ENCODE measurements at places on chromosomes 11 and 22.

GRCh38 chr11:12813371-12814225 lies 139.4 kb downstream of the TEAD1 start:
- peak; percentile 61 for DNase-seq

DNA sequence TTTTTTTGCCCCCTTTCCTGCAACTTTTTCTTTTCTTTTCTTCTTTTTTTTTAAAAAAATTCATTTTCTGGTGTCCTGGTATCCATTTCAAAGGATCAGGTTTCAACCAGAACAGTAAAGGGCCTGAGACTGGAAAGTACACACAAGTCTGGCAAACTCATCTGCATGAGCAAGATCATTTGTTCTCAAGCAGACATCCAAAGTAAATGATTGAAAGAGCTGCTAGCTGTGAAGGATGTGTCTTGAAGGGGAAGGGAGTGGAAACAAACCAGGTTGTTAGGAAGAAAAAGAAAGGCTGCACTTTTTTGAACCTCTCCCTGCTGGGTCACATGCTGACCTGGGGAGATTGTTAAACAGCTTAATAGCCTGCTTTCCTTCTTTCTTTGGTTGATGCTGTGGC lies 5.3 kb downstream of the YAP1 start:
- peak; percentile 94 for DNase-seq

GRCh38 chr11:86141727-86142126 lies 72.8 kb upstream of the PICALM start:
- no peak for DNase-seq

DNA sequence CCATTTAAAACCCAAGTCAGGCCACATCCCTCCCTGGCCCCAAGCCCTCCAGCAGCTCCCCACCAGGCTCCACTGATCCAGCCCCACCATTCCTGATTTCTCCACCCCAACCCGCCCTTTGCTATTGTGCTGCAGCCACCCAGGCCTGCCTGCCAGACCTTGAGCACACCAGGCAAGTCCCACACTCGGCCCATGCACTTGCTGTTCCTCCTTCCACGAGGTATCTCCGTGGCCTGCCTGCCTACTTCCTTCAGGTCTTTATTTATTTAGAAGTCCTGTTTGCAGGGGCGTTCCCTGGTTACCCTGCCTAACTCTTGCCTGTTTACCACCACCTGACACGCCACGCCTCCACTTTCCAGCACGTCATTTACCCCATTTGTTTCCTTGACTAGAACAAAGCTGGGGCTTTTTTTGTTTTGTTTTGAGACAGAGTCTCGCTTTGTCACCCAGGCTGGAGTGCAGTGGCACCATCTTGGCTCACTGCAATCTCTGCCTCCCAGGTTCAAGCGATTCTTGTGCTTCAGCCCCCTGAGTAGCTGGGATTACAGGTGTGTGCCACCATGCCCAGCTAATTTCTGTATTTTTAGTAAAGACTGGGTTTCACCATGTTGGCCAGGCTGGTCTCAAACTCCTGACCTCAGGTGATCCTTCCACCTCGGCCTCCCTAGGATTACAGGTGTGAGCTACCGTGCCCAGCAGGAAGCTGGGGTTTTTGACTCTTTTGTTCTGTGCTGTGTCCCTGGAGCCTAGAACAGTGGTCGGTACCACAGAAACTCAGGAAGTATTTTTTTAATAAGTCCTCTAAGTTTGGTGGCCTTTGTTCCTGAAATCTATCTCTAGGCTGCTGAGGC lies 6.7 kb downstream of the CENPM start:
- no peak for DNase-seq

DNA sequence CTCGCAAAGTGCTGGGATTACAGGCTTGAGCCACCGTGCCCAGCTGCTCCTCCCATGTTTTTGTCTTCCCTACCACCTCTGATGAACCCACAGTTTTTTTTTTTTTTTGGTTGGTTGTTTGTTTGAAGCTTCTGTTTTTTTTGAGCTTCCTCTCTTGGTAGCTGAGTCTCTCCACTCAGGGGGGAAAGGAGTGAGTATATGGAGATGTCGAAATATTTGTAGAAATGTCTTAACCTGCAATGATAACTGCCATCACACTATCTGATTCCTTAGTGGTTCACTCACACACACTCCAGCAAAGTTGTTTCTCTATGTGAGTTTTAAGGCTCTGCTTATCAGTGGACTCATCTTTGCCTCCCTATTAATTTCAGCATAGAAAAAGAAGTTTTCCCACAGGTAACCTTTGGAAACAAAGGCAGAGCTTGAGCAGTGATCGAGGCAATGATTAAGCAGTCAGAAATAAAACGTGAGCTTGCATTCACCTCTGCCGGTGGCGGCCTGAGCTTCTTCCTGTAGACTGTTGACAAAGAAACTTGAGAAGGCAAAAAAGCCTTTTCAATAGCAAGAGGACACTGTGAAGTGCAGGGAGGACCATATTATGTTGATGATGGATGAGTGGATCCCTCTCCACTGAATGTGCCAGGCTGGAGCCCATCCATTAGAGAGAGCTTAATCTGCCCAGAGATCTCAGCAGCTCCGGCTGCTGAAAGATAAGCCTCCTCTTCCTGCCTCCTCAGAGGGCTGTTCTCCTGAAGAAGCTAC lies 29.0 kb upstream of the RASSF10 start:
- DNase-seq = no peak

Measured in kidney tubule cell (primary cell).